ENCODE measurements at places on chromosomes 6 and 20.

- no peak overlapping the region for H3K27ac ChIP-seq
- DNase-seq, result no peak
- no peak overlapping the region for H3K4me3 ChIP-seq
- H3K4me1 ChIP-seq, result peaks cover 5% of the 10 kb centered on the region
Observed at GRCh38 chr6:169406034-169406433, 152.4 kb upstream of the THBS2 start.

DNA sequence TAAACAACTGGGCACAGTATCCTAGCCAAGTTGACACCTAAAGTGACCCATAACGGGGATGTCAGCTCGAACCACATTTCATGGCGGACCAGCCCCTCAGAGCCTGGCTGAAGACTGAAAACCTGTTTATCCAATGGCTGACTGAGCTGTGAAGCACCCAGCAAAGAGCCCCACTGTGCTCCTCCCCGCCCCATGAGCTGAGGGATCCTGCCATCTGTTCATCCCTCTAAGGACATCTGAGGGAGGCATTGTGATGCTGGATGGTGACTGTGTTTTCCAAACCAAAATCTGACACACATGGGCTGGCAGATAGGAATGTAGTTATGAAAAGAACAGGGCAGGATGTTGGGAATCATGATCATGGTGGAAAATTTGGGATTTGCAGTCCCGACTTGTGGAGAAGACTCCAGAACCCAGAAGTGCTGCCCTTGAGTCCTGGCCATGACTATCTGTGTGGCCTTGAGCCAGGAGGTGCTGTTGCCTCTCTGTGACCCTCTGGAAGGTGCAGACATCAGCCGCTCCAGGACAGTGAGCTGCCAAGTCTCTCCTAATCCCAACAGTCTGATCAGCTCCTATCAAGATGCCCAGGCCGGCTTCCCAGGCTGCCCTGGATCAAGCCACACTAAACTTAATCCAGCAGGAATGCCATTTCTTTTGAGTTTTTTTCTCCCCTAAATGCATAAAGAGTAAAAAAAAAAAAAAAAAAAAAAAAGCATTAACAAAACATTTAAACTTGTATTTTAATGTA is 5.7 kb downstream of the EDN3 start:
- H3K4me3 ChIP-seq, result no peak overlapping the region
- no peak overlapping the region for H3K27ac ChIP-seq
- no peaks in the 10 kb centered on the region for H3K4me1 ChIP-seq
- no peaks in the 10 kb centered on the region for H3K36me3 ChIP-seq
- no peak for DNase-seq
- H3K27me3 ChIP-seq, result peaks cover 6% of the 10 kb centered on the region

DNA sequence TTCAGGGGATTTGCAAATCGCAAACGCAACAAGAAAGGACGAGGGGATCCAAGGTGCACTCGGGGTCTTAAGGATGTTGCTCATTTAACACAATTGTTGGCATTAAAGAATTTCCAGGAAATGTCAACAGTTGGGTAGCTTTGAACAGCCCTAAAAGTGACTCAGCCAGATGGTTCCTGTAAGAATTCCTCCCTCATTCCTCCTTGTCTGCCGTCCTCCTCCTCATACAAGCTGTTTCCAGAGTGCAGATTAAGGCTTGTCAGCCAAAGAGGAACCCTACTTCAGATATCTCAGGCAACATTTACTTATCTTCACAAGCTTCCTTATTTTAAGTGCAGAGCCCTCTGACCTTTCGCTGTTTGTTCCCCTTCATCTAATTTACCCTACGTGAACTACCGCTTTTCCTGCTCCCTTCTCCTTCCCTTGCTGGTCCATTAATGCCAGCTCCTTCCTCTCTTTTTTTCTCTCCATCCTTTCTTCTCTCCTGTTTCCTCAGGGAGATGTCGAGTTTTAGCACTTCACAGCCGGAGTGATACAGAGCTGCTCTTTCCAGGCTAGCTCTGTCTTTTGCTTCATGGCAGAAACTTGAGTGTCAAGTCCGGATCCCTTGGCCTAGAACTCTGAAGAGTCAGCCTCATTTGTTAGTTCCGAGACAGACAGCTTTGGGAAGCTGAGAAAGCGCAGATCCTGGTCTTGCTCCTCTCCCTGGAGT is 26.1 kb upstream of the TBC1D7 start:
- DNase-seq, result no peak
- H3K4me3 ChIP-seq, result no peak overlapping the region
- peak overlapping the region; percentile 94 for H3K27ac ChIP-seq
- H3K36me3 ChIP-seq, result no peaks in the 10 kb centered on the region
- no peaks in the 10 kb centered on the region for H3K27me3 ChIP-seq

- H3K4me1 ChIP-seq, result no peaks in the 10 kb centered on the region
- no peaks in the 10 kb centered on the region for H3K36me3 ChIP-seq
- no peaks in the 10 kb centered on the region for H3K27me3 ChIP-seq
- H3K4me3 ChIP-seq, result no peak overlapping the region
Observed at GRCh38 chr6:44915111-44915510, 413.0 kb upstream of the RUNX2 start.

DNA sequence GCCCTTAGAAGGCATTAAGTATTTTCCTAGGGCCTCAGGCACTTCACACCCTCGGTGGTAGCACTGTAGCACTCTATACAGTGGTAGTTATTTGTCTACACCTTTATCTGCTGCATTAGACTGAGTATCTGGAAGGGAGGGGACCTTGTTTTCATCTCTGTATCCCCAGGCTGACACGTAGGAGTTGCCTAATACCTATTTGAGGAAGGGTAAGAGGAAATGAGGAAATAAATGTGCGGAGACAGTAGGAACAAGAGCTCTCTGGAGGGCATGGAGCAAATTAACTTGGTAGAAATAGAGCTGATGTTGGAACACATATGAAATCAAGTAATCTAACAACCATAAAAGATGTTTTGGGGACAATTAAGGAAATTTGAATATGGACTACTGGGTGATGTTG is 3.9 kb downstream of the CNPY3 start:
- H3K4me1 ChIP-seq, result peaks cover 17% of the 10 kb centered on the region
- no peak for DNase-seq
- no peak overlapping the region for H3K27ac ChIP-seq
- H3K4me3 ChIP-seq, result no peak overlapping the region
- peaks cover 23% of the 10 kb centered on the region for H3K36me3 ChIP-seq

DNA sequence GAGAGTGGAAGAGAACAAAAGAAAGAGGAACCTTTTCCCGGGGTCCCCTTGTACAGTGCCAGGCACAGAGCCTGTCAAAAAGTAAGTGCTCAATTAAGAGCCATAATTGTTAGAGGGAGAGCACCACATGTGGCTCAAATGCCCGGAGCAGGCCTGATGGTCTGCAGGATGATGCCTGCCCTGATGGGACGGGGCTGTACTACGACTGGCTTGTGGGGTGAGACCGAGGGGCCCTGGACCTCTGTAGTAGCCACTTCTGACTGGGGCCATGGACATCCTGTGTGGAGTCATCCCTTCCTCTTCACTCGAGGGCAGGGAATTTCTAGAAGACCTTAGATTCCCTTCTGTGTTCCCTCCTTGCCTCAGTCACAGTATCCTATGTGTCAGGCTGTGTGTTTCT is 47.9 kb downstream of the KCNK5 start:
- H3K4me3 ChIP-seq, result no peak overlapping the region
- no peaks in the 10 kb centered on the region for H3K27me3 ChIP-seq
- DNase-seq, result no peak
- H3K4me1 ChIP-seq, result peaks cover 6% of the 10 kb centered on the region
- H3K36me3 ChIP-seq, result no peaks in the 10 kb centered on the region

DNA sequence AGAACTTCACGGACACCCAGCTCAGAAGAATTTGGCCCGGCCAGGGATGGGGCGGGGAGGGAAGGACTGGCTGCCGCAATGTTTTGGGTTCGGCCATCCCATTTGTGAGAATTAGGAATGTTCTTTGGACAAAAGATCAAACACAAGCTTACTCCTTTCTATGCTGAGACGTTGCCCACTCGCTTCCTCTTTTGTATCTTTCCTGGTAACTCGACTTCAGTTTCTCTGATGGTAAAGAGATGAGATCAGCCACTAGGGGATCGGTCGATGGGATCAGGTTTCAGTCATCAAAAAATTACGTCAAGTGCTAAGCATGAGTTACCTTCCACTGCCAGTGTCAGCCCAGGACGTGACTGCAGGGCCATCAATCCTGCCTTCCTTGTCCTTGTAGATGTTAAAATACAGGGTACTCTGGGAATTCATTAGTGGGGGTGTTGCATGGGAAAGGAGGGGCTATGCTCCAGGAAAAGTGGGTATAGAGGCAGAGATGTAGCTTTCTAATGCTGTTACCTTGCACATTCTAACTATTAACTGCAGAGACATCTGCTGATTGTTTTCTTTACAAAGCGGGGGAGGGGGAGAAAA is 190.2 kb downstream of the TSHZ2 start:
- H3K36me3 ChIP-seq, result no peaks in the 10 kb centered on the region
- no peaks in the 10 kb centered on the region for H3K27me3 ChIP-seq
- DNase-seq, result no peak
- H3K27ac ChIP-seq, result peak overlapping the region; percentile 10
- peak overlapping the region; percentile 15 for H3K4me3 ChIP-seq

GRCh38 chr6:108115598-108116058 is 41.1 kb upstream of the OSTM1 start:
- peaks cover 29% of the 10 kb centered on the region for H3K4me1 ChIP-seq
- peaks cover 78% of the 10 kb centered on the region for H3K27me3 ChIP-seq
- peak overlapping the region; percentile 69 for H3K4me3 ChIP-seq
- no peak for DNase-seq
- H3K27ac ChIP-seq, result no peak overlapping the region

DNA sequence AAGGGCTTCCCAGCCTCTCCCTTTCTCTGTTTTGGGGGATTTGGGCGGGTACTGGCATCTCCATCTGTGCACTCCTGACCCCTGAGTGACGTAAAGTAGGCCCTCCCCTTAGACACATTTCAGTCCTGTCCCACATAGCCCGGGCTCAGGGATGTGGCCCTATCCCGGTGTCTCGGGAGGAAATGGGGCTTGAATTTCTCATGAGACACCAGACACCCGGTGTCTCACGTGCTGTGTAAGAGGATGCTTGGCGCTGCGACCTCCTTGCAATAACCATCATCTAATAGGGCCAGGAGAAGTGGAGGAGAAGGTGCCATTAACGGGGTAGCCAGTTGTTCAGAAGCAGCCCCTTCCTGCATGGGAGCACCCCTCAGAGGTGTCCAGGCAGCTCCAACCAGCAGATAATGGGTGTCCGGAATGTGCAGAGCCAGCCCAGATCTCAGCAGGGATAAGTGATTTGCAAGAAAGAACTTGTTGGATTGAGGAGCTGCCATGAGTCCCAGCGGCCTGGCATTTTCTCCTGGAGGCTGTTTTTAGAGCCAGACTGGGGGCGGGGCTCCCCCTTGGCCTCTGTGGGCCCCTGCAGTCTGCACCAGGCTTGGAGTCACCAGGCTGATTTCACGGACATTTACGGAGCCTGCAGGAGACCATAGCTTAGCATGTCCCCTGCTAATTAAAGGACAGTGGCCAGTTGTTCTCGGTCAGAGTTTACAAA is 372.0 kb downstream of the PREX1 start:
- peaks cover 14% of the 10 kb centered on the region for H3K27me3 ChIP-seq
- H3K36me3 ChIP-seq, result no peaks in the 10 kb centered on the region
- no peak overlapping the region for H3K27ac ChIP-seq
- no peak for DNase-seq
- H3K4me3 ChIP-seq, result no peak overlapping the region

- peaks cover 30% of the 10 kb centered on the region for H3K4me1 ChIP-seq
- H3K27me3 ChIP-seq, result no peaks in the 10 kb centered on the region
- peak overlapping the region; percentile 37 for H3K4me3 ChIP-seq
- H3K27ac ChIP-seq, result peak overlapping the region; percentile 77
- peaks cover 20% of the 10 kb centered on the region for H3K36me3 ChIP-seq
- DNase-seq, result peak; percentile 61
Observed at GRCh38 chr6:41917528-41917927, 3.4 kb downstream of the MED20 start.

GRCh38 chr6:11595903-11596302 is 58.4 kb downstream of the TMEM170B start:
- no peaks in the 10 kb centered on the region for H3K27me3 ChIP-seq
- H3K36me3 ChIP-seq, result no peaks in the 10 kb centered on the region
- no peak overlapping the region for H3K27ac ChIP-seq
- no peak for DNase-seq

DNA sequence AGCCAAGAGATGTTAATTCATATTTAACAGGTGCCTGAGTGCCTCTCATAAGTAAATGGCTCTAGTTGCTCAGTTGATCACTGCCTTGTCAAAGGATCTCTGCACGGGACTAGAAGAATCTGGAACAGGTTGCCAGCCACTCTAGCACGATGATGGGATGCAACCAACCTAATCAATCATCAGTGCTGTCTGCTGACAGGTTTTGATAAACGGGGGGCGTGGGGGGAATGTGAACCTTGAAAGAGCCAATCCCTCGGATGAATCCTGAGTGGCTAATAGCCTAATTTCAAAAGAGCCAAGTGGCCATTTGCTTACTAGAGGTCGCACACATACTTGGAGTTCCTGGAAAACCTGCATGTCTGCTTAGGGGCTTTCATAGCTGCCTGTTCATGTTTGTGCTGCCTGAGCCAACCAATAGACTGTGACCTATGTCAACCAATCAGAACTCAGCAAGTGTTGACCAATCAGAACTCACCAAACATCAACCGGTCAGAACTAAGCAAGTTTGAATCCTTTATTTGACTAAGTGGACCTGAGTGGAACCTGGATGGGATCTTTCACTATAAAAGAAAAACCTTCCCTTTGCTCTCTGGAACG is 43.5 kb upstream of the ECI2 start:
- H3K27ac ChIP-seq, result no peak overlapping the region
- H3K4me1 ChIP-seq, result no peaks in the 10 kb centered on the region
- no peak for DNase-seq
- peaks cover 3% of the 10 kb centered on the region for H3K27me3 ChIP-seq
- no peaks in the 10 kb centered on the region for H3K36me3 ChIP-seq

DNA sequence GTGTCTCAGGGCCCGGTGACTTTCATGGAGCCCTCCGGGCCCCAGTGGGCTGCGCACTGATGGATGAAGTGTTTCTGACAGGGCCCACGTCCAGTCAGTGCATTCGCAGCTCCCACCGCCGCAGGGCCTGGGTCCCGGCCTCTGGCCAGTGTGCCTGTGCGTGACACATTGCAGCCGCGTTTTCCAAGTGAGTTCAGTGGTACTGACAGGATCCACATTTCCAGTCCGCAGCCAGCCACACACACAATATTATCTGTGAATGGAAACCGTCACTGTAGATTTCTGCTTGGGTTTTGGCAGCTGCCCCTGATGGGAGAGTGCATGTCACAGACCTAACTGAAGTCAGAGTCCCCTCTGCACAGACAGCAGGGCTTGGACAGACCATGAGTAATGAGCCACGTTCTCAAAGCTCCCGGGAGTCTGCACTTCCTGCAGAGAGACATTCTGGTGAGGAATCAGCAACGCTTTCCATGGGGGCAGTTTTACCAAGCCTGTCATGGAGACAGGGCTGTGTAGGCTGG is 171.4 kb downstream of the MYLK4 start:
- peaks cover 19% of the 10 kb centered on the region for H3K4me1 ChIP-seq
- H3K36me3 ChIP-seq, result no peaks in the 10 kb centered on the region
- H3K27ac ChIP-seq, result peak overlapping the region; percentile 13
- no peak for DNase-seq
- no peak overlapping the region for H3K4me3 ChIP-seq
- H3K27me3 ChIP-seq, result no peaks in the 10 kb centered on the region

GRCh38 chr20:45465491-45466266 is 3.9 kb upstream of the WFDC2 start:
- H3K27me3 ChIP-seq, result peaks cover 58% of the 10 kb centered on the region
- no peaks in the 10 kb centered on the region for H3K36me3 ChIP-seq
- DNase-seq, result no peak
- no peak overlapping the region for H3K27ac ChIP-seq
